ENCODE measurements at places on chromosomes 2 and 18. TPM values are rescaled to one million over a fixed set of nuclear protein-coding genes. Genes with fewer than 3 reads are reported as not detected.
A peak's percentile ranks its signal among the peaks of the same experiment; 100 is the strongest.

- no peak overlapping the region for H3K4me3 ChIP-seq
- DNase-seq, result no peak
- H3K4me1 ChIP-seq, result no peaks in the 10 kb centered on the region
- peaks cover 6% of the 10 kb centered on the region for H3K27me3 ChIP-seq
- no peak overlapping the region for H3K27ac ChIP-seq
Measured at GRCh38 chr2:78068808-78069207, 546.6 kb upstream of the LRRTM4 start.

- no peak overlapping the region for H3K4me3 ChIP-seq
- DNase-seq, result no peak
- no peaks in the 10 kb centered on the region for H3K36me3 ChIP-seq
- H3K4me1 ChIP-seq, result no peaks in the 10 kb centered on the region
Measured at GRCh38 chr2:196372276-196372809, 201.0 kb upstream of the STK17B start.

DNA sequence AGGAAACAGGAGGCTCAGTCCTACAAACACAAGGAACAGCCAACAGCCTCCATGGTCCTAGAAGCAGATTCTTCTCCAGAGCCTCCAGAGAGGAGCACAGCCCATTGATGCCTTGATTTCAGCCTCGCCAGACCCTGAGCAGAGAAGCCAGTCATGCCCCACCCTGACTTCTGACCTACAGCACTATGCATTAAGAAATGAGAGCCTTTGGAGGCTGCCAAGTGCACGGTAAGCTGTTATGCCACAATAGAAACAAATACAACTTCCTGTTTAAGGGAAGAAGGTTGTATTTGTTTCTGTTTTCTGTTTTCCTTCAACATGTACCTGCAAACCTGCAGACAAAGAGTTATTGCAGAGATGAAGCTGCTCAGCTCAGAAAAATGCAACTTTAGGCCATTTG, 181.3 kb upstream of the AGAP1 start:
- no peaks in the 10 kb centered on the region for H3K36me3 ChIP-seq
- no peak overlapping the region for H3K27ac ChIP-seq
- DNase-seq, result no peak

GRCh38 chr18:64882896-64883295, 734.0 kb upstream of the LINC00305 start:
- H3K4me1 ChIP-seq, result no peaks in the 10 kb centered on the region
- no peak for DNase-seq
- H3K36me3 ChIP-seq, result no peaks in the 10 kb centered on the region
- H3K27ac ChIP-seq, result no peak overlapping the region

DNA sequence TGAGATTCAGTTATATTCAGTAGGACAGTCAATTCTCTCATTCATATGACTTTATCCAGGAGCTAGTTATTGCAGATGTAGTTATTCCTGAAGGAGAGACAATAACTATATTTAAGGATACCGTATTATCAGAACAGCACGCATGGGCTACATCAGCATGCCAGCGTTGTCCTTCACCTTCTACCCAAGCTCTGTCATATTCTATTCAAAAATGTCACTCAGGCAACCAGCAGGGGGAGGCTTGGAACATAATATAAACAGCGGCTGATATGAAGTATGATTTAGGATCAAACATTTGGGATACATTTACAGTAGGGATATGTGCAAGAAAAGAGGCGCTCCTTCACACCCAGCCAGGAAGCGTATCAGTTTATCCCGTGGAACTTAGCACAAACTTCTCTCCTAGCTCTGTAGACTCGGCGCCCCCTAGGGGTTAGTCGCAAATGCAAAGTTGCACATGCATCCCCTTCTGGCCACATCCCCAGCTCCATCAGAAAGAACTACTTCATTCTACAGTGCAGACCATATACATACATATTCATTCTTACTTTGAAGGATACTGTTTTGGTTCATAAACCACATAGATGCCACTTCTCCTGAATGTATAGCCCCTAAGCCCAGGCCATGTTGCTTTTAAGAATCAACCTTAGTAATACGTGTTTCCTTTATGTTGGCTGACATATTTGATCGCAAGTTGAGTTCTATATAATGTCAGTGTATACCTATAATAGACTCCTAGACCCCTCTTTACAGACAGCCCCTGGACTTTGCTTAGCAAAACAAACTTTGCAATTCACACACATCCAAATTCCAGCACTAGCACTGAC, 759.4 kb downstream of the ADCYAP1 start:
- H3K4me1 ChIP-seq, result no peaks in the 10 kb centered on the region
- no peaks in the 10 kb centered on the region for H3K36me3 ChIP-seq
- no peaks in the 10 kb centered on the region for H3K27me3 ChIP-seq
- DNase-seq, result peak; percentile 74
- H3K4me3 ChIP-seq, result no peak overlapping the region
- no peak overlapping the region for H3K27ac ChIP-seq

DNA sequence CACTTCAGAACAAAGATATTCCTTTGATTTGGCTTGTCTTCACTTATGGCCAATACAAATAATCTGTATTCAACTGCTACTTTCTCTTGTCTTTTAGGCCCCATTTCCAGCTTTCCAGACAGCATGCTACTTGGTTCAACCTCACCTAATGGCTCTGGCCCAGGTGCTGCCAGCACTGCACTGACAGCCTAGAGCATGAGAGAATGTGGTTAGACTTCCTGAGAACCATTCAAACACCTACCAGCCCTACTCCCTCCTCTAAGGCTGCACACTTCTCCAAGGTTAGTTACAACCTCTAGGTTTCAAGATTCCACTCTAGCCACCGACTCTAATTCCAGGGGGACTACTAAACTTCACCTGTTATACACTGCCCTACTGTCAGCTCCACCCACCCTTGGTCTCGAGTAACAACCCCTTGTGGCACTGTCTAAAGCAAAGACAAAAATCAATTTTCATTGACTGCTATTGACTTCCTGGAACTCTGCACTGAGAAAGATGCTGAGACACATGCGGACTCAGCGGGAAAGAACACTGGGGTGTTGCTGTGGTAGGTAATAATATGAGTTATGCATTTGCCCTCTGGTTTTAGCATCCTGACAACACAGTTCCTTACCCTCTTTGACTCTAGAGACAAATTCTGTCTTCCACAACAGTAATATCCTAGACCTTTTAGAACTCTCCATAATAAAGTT, 38.2 kb downstream of the PLEKHM3 start:
- H3K27ac ChIP-seq, result no peak overlapping the region
- no peaks in the 10 kb centered on the region for H3K27me3 ChIP-seq
- H3K4me1 ChIP-seq, result peaks cover under 1% of the 10 kb centered on the region
- no peaks in the 10 kb centered on the region for H3K36me3 ChIP-seq
- no peak for DNase-seq
- no peak overlapping the region for H3K4me3 ChIP-seq

- H3K4me3 ChIP-seq, result peak overlapping the region; percentile 21
- H3K36me3 ChIP-seq, result no peaks in the 10 kb centered on the region
- H3K4me1 ChIP-seq, result peaks cover 21% of the 10 kb centered on the region
- peak overlapping the region; percentile 80 for H3K27ac ChIP-seq
Measured at GRCh38 chr2:109446278-109447131, 167.3 kb downstream of the SEPTIN10 start.

GRCh38 chr2:66084948-66085590, 349.9 kb upstream of the MEIS1 start:
- H3K27ac ChIP-seq, result no peak overlapping the region
- no peak overlapping the region for H3K4me3 ChIP-seq
- no peaks in the 10 kb centered on the region for H3K4me1 ChIP-seq
- peak; percentile 53 for DNase-seq
- H3K36me3 ChIP-seq, result no peaks in the 10 kb centered on the region

DNA sequence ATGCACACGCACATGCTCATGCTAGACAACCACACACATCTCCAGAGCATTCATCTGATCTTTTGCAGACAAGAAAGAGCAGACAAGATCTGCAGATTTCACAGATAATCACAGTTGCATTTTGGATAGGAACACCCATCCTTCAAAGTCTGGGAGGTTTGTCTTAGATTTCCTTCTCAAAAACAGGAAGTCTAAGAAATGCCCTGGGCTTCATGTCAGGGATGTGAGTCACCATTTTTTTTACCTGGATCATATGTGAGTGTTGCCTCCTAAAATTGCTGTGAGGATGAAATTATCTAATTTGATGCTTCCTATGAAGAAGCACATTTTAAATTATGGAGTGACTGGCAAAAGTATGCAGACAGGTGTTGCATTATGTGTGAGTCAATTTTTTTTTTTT, 46.1 kb downstream of the SRD5A2 start:
- peaks cover 4% of the 10 kb centered on the region for H3K27me3 ChIP-seq
- DNase-seq, result no peak
- H3K4me1 ChIP-seq, result no peaks in the 10 kb centered on the region
- no peaks in the 10 kb centered on the region for H3K36me3 ChIP-seq
- H3K4me3 ChIP-seq, result no peak overlapping the region
- H3K27ac ChIP-seq, result no peak overlapping the region

- no peak overlapping the region for H3K4me3 ChIP-seq
- H3K4me1 ChIP-seq, result no peaks in the 10 kb centered on the region
- H3K36me3 ChIP-seq, result peaks cover 45% of the 10 kb centered on the region
- DNase-seq, result no peak
- no peak overlapping the region for H3K27ac ChIP-seq
Measured at GRCh38 chr2:151816843-151817242, 11.4 kb downstream of the ARL5A start.

- no peak overlapping the region for H3K27ac ChIP-seq
- H3K36me3 ChIP-seq, result no peaks in the 10 kb centered on the region
- no peak for DNase-seq
- H3K4me1 ChIP-seq, result no peaks in the 10 kb centered on the region
Measured at GRCh38 chr18:8140841-8141501, 468.3 kb upstream of the RAB12 start.

- H3K4me3 ChIP-seq, result peak overlapping the region; percentile 59
- H3K27me3 ChIP-seq, result no peaks in the 10 kb centered on the region
- H3K36me3 ChIP-seq, result no peaks in the 10 kb centered on the region
- peak overlapping the region; percentile 53 for H3K27ac ChIP-seq
Measured at GRCh38 chr18:25503567-25504081, 151.7 kb upstream of the ZNF521 start.

DNA sequence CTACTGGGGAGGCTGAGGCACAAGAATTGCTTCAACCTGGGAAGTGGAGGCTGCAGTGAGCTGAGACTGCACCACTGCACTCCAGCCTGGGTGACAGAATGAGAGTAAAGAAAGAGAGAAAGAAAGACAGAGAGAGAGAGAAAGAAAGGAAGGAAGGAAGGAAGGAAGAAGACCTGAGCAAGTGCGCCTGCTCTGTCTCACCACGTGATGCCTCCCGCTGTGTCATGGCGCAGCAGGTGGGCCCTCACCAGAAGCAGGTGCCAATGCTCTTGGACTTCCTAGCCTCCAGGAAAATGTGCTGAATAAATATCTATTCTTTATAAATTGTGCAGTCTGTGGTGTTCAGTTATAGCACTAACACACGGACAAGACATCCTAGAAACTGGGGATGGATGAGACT, 270.0 kb downstream of the CYP26B1 start:
- no peaks in the 10 kb centered on the region for H3K27me3 ChIP-seq
- no peaks in the 10 kb centered on the region for H3K36me3 ChIP-seq
- no peak for DNase-seq
- no peak overlapping the region for H3K4me3 ChIP-seq
- H3K27ac ChIP-seq, result no peak overlapping the region

DNA sequence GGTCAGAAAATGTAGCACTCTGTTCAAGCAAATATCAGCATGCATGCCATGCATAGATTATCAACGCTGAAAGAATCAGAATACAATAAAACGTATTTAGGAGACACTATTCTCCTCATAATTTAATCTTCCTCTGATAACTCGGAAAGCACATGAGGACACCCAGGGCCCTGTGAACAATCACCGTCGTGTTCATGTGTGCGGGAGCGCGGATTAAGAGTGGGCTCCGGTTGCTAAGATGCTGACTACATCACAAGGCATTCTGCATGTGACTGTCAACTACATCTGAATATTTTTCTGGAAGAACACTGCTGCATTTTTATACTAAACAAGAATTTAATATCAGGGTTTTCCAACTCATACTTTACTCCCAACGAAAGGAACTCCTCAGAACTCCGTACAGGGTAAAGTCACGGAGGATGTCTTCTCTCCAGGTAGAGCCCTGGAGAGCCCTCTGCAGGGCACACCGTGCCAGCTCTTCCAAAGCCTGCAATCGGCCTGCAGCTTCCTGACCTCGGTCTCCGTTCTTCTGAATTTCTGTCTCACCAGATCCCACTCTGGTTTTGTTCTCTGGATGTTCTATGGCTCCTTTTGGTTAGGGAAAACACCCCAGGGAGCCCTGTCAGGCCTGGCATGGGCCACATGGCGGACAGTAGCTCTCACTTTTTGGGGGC, 59.6 kb downstream of the ZNF516 start:
- no peaks in the 10 kb centered on the region for H3K4me1 ChIP-seq
- no peaks in the 10 kb centered on the region for H3K36me3 ChIP-seq
- no peaks in the 10 kb centered on the region for H3K27me3 ChIP-seq
- no peak overlapping the region for H3K27ac ChIP-seq
- H3K4me3 ChIP-seq, result no peak overlapping the region

DNA sequence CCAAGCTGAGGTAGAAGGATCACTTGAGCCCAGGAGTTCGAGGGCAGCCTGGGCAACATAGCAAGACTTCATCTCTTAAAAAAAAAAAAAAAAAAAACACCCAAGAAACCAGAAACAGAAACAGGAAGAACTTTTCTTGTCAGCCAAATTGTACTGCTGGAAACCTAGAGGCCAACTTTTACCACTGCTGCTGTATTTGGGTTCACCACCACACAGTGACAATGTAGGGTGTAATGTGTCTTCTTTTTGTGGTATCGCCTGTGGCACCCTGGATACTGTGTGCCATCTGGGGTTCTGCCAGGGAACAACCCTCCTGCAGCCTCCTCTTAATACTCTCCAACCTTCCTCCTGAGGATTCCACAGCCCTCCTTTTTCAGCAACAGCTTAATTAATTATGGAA, 72.6 kb downstream of the STK39 start:
- no peak overlapping the region for H3K4me3 ChIP-seq
- no peak for DNase-seq
- H3K27me3 ChIP-seq, result no peaks in the 10 kb centered on the region
- no peaks in the 10 kb centered on the region for H3K36me3 ChIP-seq

DNA sequence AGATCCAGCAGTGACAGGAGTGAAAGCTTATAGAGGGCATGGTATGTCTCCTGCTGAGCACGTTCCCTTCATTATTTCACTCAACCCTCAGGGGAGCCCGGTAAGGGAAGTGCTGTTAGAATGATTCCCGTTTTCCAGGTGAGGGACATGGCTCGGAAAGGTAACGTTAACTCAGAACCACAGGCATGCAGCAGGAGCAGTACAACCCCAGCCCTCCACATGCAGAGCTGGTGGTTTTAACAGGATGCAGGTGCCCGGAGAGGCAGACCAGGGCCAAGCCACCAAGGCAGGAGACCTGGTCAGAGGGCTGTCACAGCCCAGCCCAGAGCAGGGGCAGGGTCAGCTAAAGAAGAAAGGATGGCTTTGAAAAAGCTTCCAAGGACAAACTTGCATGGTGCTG, 268.5 kb downstream of the SH3BP4 start:
- peaks cover 6% of the 10 kb centered on the region for H3K4me1 ChIP-seq
- no peaks in the 10 kb centered on the region for H3K36me3 ChIP-seq
- no peaks in the 10 kb centered on the region for H3K27me3 ChIP-seq
- no peak for DNase-seq
- no peak overlapping the region for H3K4me3 ChIP-seq

The RRM2 gene
- total RNA-seq, result 456 TPM

The HMSD gene
- total RNA-seq, result not detected

The ADD2 gene
- total RNA-seq, result 0.08 TPM

The NUP35 gene
- total RNA-seq, result 52.6 TPM

Data from SJCRH30 (cell line).